ENCODE measurements at places on chromosomes 12 and 14. TPM values are rescaled to one million over a fixed set of nuclear protein-coding genes. Genes with fewer than 3 reads are reported as not detected.

- no peaks in the 10 kb centered on the region for H3K27me3 ChIP-seq
- peak overlapping the region; percentile 15 for H3K27ac ChIP-seq
- no peak overlapping the region for H3K4me3 ChIP-seq
- H3K36me3 ChIP-seq: no peaks in the 10 kb centered on the region
- H3K4me1 ChIP-seq: peaks cover 30% of the 10 kb centered on the region
Measured at GRCh38 chr12:111754671-111755070, 12.1 kb upstream of the ALDH2 start.

GRCh38 chr12:19451196-19451595 lies 11.9 kb downstream of the AEBP2 start:
- no peak overlapping the region for H3K27ac ChIP-seq
- DNase-seq: no peak
- peaks cover 4% of the 10 kb centered on the region for H3K36me3 ChIP-seq
- H3K27me3 ChIP-seq: no peaks in the 10 kb centered on the region

GRCh38 chr12:40946612-40947194 lies 241.4 kb upstream of the PDZRN4 start:
- DNase-seq: peak; percentile 18
- H3K4me3 ChIP-seq: no peak overlapping the region
- H3K27ac ChIP-seq: no peak overlapping the region
- H3K4me1 ChIP-seq: no peaks in the 10 kb centered on the region
- H3K36me3 ChIP-seq: no peaks in the 10 kb centered on the region

DNA sequence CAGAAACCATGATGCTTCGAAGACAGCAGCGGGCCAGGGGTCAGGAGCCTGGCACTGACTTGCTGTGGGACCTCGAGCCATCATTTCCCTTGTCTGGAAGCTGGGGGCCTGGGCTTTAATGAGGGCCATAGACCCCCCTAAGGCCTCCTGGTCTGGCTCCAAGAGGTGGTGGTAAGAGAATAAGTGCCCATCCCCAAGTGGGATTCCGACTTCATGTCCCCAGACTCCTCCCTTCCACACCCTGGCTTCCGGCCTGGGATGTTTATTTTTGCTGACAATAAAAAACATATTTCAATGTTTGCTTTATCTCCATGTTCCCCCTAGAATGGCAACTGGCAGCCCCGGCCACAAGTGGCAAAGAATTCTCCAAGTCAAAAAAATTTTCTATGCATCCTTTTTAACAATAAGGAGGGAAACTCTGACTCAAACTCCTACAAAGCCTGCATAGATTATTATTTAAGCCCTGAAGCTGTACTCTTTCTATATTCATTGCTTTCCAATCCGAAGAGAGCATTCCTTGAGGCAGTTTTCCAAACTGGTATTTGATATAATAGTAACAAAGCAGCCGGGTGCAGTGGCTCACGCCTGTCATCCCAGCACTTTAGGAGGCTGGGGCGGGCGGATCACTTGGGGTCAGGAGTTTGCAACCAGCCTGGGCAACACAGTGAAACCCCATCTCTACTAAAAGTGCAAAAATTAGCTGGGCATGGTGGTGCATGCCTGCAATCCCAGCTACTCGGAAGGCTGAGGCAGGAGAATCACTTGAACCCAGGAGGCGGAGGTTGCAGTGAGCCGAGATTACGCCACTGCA lies 84.0 kb downstream of the ITPK1 start:
- H3K36me3 ChIP-seq: no peaks in the 10 kb centered on the region
- peaks cover 31% of the 10 kb centered on the region for H3K4me1 ChIP-seq
- H3K27ac ChIP-seq: no peak overlapping the region
- no peak for DNase-seq
- H3K4me3 ChIP-seq: no peak overlapping the region
- H3K27me3 ChIP-seq: no peaks in the 10 kb centered on the region

DNA sequence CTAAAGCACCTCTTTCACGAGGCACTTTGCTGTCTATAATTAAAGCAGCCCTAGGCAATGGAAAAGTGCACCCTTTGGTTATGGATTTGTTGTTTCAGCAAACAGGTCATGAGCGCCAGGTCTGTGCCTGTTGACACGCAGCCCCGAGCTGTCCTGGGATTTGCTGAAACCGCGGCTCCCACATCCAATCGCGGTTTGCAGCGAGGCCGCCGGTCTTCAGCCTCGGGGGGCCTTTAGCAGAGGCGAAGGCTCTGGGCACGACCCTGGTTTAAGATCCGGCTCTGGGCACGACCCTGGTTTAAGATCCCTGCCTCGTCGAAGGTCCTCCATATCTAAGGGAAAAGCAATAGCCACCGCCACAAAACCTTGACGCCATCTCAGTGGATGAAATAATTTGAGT lies 79.2 kb downstream of the GLT1D1 start:
- no peak overlapping the region for H3K4me3 ChIP-seq
- H3K27ac ChIP-seq: no peak overlapping the region
- peaks cover 2% of the 10 kb centered on the region for H3K4me1 ChIP-seq
- H3K36me3 ChIP-seq: no peaks in the 10 kb centered on the region

DNA sequence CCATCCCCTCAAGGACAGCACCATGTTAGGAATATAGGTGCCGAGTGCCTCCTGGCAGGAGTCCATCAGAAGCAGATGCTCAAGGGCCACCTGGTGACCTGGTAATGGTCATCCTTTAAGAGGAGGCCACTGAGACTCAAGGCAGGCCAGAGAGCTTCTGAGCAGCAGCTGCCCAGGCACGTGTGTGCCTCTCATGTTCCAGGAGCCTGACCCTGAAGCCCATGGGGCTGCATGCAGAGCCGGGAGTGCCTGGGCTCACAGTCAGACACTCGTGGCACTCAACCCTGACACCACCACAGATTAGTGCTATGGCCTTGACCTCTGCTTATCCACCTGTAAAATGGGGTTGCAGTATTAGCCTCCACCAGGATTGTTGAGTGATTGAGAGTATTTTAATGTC lies 45.6 kb downstream of the C14orf132 start:
- no peak for DNase-seq
- H3K36me3 ChIP-seq: no peaks in the 10 kb centered on the region
- peaks cover 3% of the 10 kb centered on the region for H3K4me1 ChIP-seq
- H3K4me3 ChIP-seq: no peak overlapping the region
- H3K27me3 ChIP-seq: peaks cover 39% of the 10 kb centered on the region

GRCh38 chr12:48151103-48151771 lies 6.1 kb downstream of the ASB8 start:
- H3K4me1 ChIP-seq: peaks cover 12% of the 10 kb centered on the region
- H3K27ac ChIP-seq: no peak overlapping the region
- H3K36me3 ChIP-seq: peaks cover 21% of the 10 kb centered on the region

DNA sequence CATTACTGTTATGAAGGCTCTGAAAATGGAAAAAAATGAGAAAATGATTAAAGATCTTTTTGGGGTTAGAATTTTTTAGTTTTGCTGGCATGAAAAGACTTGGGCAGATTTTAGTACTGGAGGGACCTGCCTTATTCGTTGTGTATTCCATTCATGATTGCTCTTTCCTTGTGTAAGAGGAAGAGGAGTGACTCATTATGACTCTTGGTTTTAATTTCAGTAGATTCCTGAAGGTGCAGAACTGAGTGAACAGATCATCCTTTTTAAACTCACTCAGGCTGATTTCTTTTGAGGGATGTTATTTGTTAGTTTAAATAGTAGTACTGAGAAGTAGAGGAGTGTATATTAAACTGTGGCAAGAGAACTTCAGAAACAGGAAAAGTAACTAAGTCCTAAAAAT lies 41.6 kb downstream of the AKAP6 start:
- no peak for DNase-seq
- no peaks in the 10 kb centered on the region for H3K4me1 ChIP-seq
- H3K27me3 ChIP-seq: peaks cover 17% of the 10 kb centered on the region
- no peak overlapping the region for H3K27ac ChIP-seq

DNA sequence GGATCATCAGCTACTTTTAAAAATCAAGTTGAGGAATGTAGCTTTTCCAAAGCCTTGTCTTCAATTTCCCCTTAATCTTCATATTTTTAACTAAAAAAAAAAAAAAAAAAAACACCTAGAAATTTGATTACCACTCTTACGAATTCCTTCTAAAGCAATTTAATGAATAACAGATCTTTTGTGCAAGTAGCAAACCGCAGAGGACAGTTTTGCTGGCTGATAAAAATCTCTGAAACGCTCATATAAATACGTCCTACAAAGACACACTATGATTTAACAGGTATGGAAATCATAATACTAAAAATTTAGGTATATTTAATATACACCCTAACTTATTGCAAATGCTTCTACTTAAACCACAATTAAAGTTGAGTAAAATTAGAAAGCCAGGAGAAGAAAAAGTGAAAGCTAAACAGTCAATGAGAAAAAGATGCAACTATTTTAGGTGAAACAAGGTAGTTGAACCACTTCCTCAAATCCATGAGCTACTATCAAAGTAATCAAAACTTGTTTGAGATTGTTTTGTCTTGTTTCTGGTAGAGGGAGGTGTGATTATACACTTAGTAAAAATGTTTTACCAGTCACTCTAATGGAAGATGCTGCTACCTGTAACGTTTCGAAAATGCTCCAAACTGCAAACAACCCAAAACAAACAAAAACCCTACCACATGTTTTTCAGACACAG lies 2.2 kb downstream of the PAWR start:
- H3K4me1 ChIP-seq: peaks cover 44% of the 10 kb centered on the region
- H3K4me3 ChIP-seq: peak overlapping the region; percentile 85
- peak; percentile 48 for DNase-seq
- H3K27ac ChIP-seq: peak overlapping the region; percentile 96

DNA sequence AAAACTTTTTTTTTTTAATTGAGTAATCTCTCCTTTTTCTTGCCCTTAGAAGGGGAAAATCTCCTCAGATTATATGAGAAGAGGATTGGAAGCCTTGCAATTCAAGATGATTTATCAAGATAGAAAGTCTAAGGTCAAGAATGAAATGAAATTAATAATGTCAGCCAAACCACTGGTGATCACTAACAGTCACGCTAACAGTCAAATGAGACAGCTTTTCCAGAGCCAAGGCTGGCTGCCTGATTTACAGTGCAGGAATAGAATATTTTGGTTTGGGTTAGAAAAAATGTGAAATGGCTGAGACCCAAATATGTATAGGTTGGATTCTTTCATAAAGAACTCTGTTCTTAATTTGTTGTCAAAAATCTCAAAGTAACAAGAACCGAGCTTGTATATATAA lies 204.3 kb downstream of the PPM1H start:
- no peak for DNase-seq
- H3K4me3 ChIP-seq: no peak overlapping the region
- H3K27me3 ChIP-seq: no peaks in the 10 kb centered on the region
- peaks cover 5% of the 10 kb centered on the region for H3K4me1 ChIP-seq

DNA sequence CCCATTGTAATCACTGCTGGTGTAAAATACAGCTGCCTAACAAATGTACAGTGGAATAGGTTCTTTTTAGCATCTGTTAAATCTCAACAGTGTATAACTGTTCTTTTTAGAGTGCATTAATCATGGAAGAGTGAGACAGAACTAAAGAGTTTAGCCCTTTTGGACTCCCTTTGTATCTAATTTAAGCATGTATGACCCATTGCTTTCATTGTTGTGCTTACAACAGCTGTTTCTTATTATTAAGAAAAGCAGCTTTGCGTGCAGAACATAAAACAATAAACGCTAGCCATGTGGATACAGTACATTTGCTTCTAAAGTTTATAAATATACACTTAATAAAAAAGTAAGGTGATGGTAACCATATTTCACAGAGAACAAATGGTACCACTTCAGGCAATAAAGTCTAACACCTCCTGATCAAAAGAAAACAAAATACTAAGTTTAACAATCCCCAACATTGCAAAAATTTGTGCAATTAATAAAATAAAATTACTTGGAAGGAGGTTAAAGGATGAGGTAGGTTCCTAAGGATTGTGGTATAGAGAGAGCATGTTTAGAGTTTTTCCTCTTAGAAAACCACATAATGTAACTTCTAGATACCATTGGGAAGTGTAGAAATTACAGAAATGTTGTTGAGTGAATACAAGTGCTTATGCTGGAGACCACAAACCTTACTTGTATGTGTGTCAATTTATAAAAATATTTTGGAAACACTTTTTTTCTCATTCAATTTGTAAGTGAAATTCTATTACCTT lies 448.7 kb downstream of the SLC6A15 start:
- no peaks in the 10 kb centered on the region for H3K36me3 ChIP-seq
- H3K4me3 ChIP-seq: no peak overlapping the region
- DNase-seq: no peak
- no peak overlapping the region for H3K27ac ChIP-seq

CHD8 gene
- polyA plus RNA-seq: 34.1 TPM

GRCh38 chr12:70661466-70662161 lies 24.4 kb upstream of the PTPRB start:
- H3K4me1 ChIP-seq: peaks cover 10% of the 10 kb centered on the region
- no peak overlapping the region for H3K27ac ChIP-seq
- H3K36me3 ChIP-seq: no peaks in the 10 kb centered on the region
- H3K27me3 ChIP-seq: peaks cover 7% of the 10 kb centered on the region
- no peak for DNase-seq
- no peak overlapping the region for H3K4me3 ChIP-seq

GRCh38 chr12:58224536-58225105 lies 283.3 kb downstream of the ATP23 start:
- H3K27ac ChIP-seq: no peak overlapping the region
- H3K27me3 ChIP-seq: no peaks in the 10 kb centered on the region
- no peak overlapping the region for H3K4me3 ChIP-seq
- DNase-seq: no peak

GRCh38 chr14:105069871-105070759 lies 4.9 kb upstream of the GPR132 start:
- H3K4me3 ChIP-seq: peak overlapping the region; percentile 56
- peak overlapping the region; percentile 99 for H3K27ac ChIP-seq
- no peaks in the 10 kb centered on the region for H3K36me3 ChIP-seq

KIF5A gene
- polyA plus RNA-seq: not detected

DNA sequence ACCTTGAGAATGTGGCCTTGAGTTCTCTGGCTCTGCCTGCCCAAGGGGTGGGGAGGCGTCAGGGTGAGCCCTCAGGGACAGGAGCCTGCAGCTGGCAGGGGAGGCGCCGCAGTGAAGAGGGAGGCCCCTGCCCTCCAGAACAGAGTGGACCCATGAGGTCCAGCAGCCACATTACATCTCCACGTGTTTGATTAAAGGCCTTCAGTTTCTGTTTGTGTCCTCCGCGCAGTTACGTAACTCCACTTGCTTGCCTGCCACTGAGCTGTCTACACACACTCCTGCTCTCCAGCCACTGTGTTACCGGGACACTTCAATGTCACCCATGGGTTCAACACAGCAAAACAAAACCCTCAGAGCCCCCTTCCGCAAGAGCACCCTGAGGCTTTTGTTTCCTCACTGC lies 70.4 kb downstream of the CHGA start:
- H3K4me3 ChIP-seq: no peak overlapping the region
- H3K27me3 ChIP-seq: no peaks in the 10 kb centered on the region
- H3K36me3 ChIP-seq: peaks cover 19% of the 10 kb centered on the region

DNA sequence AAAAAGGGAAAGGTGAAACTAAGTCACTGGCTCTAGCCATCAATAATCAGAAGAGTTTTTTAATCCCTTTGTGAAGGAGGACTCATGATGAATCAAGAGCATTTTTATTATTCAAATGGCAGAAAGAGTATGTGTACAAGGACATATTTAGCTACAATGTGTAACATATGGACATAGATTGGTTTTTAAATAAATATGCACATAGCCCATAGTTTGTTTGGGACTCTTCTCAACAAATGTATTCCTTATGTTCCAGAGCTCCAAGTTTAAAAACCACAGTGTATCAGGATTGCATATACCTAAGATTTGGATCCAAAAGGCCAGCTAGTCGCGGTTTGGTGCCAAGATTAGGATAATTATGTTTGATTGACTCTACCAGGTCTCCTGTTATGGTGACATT lies 104.2 kb downstream of the C12orf50 start:
- H3K4me3 ChIP-seq: no peak overlapping the region
- H3K36me3 ChIP-seq: no peaks in the 10 kb centered on the region
- H3K27ac ChIP-seq: no peak overlapping the region
- no peak for DNase-seq
- no peaks in the 10 kb centered on the region for H3K27me3 ChIP-seq

- DNase-seq: no peak
- H3K4me1 ChIP-seq: peaks cover 14% of the 10 kb centered on the region
- H3K36me3 ChIP-seq: peaks cover 7% of the 10 kb centered on the region
Measured at GRCh38 chr14:89476354-89476896, 59.4 kb upstream of the FOXN3 start.

PGF gene
- polyA plus RNA-seq: 0.15 TPM

MMP14 gene
- not detected for polyA plus RNA-seq
